A673 (cell line): ENCODE measurements at places on chromosomes 4 and X. TPM values are rescaled to one million over a fixed set of nuclear protein-coding genes. Genes with fewer than 3 reads are reported as not detected.

DNA sequence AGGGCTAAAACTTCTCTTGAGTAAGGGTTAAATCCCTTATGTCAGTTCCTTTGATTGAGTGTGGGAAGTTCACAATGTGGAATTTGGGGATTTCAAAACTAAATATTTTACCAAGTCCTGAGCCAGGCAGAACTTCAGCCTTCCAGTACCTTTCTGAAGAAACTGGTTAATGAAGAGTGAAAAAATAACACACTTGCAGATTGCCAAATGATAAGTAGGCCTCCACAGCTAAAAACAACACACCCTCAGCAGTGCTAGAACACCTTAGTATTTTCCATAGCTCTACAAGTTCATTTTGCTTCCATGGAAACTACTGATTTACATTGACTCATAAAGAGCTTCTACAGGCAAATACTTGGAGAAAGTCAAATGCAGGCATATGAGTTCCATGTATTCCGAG, 326.8 kb downstream of the ZNF674 start:
- DNase-seq, result no peak

GRCh38 chr4:119861731-119862130, 204.9 kb downstream of the MAD2L1 start:
- DNase-seq, result no peak

GRCh38 chr4:3302173-3302785, 9.5 kb downstream of the RGS12 start:
- DNase-seq, result no peak

UCP1 gene
- 0.22 TPM in 1 of 2 replicates, not detected in the other for total RNA-seq

CENPVL1 gene
- total RNA-seq, result 1.5 and 1.7 TPM in 2 replicates

FGG gene
- not detected in 2 replicates for total RNA-seq

UGT2B17 gene
- not detected in 2 replicates for total RNA-seq
